AG09309 (cell line): ENCODE measurements at places on chromosomes 6 and 20.

- DNase-seq: no peak
Measured at GRCh38 chr6:21334651-21335050, 258.9 kb upstream of the SOX4 start.

DNA sequence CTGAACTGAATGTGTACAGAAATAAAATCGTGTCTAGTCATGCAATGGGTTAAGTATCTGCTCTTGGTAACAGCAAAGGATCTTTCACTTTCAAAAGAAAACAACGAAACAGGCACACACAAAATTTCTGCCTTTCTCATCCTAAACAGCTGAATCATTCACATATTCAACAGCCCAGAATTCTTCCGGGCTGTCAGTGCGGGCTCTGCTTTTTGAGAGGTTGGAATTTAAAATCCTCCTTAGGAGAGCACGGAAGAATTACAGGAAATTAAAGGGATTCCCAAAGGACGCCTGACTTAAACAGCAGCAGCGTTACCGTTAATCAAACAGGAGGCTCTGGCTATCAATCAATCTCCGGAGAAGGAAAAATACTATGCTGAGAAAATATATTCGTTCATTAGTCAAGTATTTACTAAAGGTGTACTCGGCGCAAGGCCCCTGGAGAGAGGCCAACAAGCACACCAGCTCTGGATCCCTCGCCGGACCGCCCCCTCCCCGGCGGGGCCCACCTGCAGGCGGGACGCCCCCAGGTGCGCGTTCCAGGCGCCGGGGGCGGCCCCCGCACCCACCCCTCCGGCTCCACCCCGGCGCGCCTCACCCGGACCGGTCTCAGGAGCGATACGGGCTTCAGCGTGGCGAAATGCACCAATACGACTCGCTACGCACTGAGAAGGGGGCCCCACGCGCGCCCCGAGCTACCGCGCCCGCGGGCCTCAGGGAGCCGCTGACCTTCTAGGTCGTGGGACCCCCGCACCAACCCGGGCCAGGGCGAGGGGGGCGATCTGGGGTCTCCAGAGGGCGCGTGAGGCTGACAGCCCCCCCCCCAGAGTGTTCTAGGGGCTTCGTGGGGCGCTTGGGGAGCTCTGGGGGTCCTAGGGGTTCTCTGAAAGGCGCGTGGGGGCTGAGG lies 1.0 kb downstream of the NAPB start:
- peak; percentile 17 for DNase-seq

GRCh38 chr6:44278774-44279697 lies 8.8 kb downstream of the TMEM151B start:
- no peak for DNase-seq

DNA sequence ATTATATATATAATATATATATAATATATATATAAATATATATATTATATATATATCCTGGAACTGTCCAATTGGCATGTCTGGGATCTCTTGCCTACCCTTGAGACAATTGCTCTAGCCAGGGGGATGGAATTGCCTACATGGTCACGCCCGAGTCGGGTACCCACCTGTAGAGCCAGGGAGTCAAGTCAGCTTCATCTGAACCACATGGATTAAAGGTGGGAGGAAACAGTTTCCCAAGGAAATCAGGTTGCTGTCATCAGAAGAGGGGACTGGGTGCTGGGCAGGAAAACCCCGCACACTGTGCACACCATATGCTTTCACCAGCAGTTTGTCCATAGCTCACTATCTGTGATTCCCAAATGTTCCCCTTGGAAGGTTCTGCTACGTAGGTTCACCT lies 252.5 kb upstream of the NOX3 start:
- DNase-seq: no peak

DNA sequence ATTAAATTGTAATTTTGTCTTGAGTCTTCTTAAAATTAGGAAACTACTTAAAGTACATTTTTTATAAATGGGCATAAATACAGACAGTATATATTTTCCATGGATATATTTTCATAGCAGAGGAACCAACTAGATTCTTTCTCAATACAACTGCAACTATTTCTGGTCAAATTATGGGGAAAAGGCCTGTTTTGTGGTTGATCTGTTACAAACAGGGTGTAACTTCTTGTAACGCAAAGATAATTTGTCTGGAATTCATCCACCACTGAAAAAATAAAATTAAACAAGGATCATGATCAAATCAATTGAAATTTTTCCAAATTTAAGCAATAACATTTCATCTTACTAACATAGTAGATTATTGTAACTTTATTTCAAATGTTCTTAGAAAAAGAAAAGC lies 67.2 kb upstream of the RNF146 start:
- DNase-seq: no peak

DNA sequence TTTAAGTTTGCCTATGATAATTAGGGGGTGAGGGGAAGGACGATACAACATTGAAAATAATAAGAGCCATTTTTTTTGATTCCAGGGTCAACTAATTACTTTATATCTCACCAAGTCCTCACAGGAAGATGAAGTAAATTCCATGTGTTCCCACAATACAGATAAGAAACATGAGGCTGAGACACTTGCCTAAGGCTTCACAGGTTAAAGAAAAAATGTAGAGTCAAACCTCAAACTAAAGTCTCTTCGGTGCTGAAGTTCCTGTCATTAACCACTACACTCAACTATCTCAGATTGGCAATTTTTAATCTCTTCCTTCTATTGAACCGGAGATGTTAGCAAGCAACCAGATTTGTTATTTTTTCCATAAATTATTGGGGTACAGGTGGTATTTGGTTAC lies 33.0 kb downstream of the MRAP2 start:
- DNase-seq: no peak

- DNase-seq: no peak
Measured at GRCh38 chr6:10401632-10402223, 13.1 kb downstream of the TFAP2A start.

DNA sequence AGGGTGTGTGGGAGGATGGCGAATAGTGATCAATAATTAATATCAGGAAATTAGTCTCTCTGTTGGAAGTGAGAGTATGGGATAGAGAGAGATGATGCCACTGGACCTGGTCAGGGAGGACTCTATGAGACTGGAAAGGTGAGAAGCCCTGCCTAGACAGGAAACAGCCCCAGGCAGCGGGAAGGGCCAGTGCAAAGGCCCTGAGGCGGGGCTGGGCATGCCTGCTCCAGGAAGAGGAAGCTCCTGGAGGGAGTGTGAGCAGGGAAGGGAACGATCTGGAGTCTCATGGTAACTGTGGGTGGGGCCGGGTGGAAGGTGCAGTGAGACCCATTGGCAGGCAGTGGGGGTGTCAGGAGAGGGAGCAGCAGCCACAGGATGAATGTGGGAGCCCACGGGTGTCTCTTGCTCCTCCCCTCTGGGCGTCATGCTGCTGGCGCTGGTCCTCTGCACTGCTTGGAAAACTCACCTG lies 1.8 kb upstream of the CST3 start:
- DNase-seq: no peak

- DNase-seq: no peak
Measured at GRCh38 chr6:89459501-89459900, 26.5 kb downstream of the ANKRD6 start.

GRCh38 chr20:11092151-11092550 lies 418.4 kb upstream of the JAG1 start:
- DNase-seq: no peak

GRCh38 chr6:44072452-44072958 lies 54.7 kb downstream of the MRPL14 start:
- DNase-seq: no peak

- DNase-seq: no peak
Measured at GRCh38 chr20:2132461-2132901, 30.9 kb downstream of the STK35 start.

GRCh38 chr20:57874141-57874540 lies 164.3 kb upstream of the PMEPA1 start:
- no peak for DNase-seq

DNA sequence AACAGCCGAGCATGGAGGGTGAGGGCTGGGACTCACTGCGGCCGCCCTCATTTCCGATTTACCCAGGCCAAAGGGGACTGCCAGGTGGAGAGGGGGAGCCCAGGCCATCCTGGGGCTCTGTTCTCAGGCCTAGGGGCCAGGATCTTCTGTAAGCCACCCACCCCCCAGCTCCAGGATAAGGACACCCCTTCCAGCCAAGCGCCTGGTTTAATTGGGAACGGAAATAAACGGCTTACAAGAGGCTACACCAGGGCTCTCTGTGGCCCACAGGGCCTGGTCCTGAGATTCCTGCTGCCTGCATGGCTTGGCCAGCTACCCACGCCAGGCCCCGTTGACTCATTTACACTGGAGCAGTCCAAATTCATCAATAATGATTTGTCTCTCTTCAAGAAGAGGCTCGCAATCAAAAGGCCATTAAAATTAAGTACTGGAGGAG lies 68.1 kb upstream of the TOP1 start:
- no peak for DNase-seq

DNA sequence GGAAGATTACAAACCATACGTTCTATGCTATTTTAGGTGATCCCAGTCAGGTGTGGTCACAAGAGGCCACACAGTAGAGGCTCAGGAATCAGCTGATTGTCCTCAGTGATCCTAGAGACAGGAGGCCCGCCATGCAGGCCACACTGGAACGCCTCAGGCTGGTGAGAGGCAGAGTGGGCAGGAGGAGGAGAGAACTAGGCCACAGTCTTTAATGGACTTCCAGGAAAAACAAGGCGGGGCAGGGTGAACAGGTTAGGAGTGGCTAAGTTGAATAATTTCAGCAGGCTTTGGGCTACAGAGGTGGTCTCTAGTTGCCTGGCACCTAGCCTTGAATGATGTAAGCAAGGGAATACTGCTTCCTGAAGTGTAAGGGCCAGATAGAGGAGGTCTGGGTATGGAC lies 101.2 kb downstream of the GMDS start:
- DNase-seq: no peak

GRCh38 chr6:21134356-21134755 lies 459.2 kb upstream of the SOX4 start:
- DNase-seq: no peak

DNA sequence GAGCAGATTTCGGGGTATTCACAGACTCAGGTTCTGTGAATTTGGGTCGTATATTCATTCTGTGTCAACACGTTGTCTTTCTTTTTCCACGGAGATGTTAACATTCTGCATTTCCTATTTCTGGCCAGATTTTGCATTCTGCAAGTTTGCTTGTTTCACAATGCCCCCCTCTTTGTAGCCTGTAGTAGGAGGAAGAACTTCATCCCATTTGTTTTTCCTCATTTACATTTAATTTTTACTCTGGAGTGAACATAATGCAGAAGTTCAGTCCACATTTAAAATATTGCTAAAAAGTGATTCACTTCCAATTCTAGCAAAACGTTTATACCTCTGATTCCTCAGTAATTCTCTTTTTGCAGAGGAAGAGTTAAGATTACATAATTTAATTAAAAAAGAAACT lies 12.9 kb downstream of the TAGAP start:
- DNase-seq: no peak

GRCh38 chr6:32716396-32716795 lies 24.8 kb upstream of the HLA-DQA2 start:
- no peak for DNase-seq

GRCh38 chr6:11141295-11141694 lies 29.8 kb upstream of the ERVFRD-1 start:
- DNase-seq: no peak

- no peak for DNase-seq
Measured at GRCh38 chr20:51639206-51639832, 96.8 kb upstream of the NFATC2 start.

- DNase-seq: no peak
Measured at GRCh38 chr6:1912731-1913130, 303.0 kb downstream of the FOXC1 start.

GRCh38 chr6:96947055-96947454 lies 22.5 kb downstream of the KLHL32 start:
- no peak for DNase-seq

DNA sequence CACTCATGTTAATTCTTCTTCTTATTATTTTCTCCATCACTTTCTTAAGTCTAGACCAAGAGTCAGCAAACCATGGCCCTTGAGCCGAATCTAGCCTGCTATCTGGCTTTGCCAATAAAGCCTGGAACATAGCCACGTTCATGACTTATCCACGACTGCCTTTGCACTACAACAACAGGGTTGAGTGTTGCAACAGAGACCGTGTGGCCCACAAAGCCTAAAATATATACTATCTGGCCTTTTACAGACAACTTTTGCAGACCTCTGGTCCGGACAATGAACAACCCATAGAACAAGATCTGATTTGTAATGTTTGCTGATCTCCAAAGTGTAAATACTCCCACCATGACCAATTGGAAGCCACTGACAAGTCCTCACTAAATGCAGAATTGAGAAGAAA lies 140.5 kb upstream of the CDYL start:
- no peak for DNase-seq

GRCh38 chr6:73062130-73062529 lies 163.2 kb downstream of the KHDC1L start:
- no peak for DNase-seq

GRCh38 chr6:121436960-121437850 lies 1.8 kb downstream of the GJA1 start:
- no peak for DNase-seq

GRCh38 chr6:44176130-44176761 lies 17.6 kb downstream of the CAPN11 start:
- no peak for DNase-seq

DNA sequence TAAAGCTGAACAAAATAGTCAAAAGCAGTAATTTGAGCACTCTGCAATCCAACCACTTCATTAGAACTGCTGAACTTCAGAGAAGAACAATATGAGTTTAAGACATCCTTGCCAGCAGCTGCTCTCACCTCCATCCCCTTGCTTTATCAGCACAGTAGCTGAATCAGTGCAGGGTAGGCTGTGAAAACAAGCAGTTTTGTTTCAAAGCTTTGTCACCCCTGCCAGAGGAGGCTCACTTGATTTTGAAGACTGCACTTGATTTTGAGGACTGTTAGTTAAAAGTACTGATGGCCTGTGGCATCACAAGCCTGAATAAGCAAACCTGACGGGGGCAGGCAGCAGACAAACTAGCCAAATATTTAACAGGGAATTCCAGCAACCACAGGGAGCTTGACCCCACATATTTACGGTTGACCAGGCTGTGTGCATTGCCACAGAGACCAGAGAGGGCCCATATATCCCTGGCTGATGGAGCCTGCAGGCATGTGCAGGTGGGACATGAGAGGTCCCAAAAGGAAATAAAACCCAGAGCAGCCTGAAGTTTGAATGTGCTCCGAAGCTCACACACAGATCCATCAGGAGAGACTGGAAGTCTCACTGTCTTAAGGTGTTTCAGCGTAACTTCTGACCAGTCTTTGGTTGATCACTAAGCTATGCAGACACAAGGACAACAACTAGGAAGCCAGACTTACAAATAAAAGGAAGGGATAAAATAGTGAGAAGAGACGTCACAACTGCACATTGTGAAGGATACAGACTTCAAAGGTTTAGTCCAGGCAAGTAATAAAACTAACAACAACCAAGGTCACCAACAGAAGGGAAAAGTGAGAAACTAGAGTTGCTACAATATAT lies 97.4 kb downstream of the PDSS2 start:
- peak; percentile 31 for DNase-seq
